ENCODE measurements at places on chromosomes 5 and 9. TPM values are rescaled to one million over a fixed set of nuclear protein-coding genes. Genes with fewer than 3 reads are reported as not detected.

DNA sequence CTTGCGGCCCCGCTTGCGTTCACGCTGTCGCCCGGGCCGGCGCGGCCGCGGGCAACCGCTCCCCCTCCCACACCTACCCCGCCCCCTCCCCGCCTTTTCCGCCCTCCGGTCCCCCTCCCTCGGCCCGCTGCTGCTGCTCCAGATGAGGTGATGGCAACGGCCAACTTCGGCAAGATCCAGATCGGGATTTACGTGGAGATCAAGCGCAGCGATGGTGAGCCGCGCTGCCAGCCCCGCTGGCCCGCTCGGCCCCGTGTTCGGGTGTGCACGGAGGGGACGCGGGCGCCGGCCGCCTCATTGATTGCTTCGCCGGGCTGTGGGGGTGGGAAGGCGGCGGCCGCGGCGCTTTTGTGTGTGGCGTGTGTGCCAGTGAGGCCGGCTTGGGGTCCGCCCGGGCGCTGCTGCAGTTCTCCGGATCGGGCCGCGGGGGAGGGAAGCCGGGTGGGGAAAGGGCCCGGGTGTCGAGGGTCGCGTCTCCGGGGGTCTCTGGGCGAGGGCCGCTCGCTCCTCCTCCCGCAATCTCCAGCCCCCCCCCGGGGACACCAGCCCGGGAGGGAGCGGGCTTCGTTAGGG, 403 bp downstream of the KIF2A start:
- ATAC-seq, result peak; percentile 59

DNA sequence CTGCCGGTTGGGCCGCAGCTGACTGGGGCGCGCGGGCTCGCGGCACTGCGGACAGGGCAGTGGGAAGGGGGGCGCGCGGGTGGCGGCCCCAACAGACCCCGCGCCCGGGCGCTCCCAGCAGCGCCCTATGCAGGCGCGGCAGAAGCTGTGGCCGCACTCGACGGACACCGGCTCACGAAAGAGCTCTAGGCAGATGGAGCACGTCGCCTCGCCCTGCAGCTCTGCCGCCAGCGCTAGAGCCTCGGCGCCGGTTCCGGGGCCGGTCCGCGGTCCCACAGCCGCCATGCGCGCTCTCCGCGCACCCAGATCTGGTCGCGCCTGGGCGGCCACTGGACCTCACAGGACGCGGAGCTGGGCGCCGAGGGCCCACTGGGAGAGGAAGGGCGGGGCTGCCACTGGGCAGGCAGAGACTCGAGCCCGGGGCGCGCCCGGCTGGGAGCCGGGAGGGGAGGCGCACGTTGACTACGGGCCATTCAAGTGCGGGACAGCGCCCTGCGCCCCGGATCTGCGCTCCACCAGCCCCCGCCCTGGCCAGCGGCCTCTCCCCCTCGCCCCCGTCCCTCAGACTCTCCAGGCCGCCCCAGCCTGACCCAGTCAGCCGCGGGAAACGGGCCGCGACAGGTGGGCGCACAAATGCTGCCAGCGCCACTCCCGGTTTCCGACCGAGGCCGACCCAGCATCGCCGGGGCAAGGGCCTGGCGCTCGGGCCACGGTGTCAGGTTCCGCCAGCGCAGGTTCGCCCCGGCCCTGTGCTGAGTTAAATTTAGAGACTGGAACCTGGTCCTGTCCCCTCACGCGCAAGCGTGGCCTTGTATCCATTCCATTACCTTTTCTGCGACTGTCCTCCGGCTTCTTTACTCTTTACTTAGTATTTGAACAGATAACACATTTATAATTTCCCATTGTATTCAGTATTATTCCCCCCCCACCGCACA, at the start of gene TRIM7:
Gene TRIM7 (minus strand): TSS at position 371 of the 935 bp plus-strand sequence. CDS start 86 bp downstream, at position 285.
- ATAC-seq, result peak; percentile 11

DNA sequence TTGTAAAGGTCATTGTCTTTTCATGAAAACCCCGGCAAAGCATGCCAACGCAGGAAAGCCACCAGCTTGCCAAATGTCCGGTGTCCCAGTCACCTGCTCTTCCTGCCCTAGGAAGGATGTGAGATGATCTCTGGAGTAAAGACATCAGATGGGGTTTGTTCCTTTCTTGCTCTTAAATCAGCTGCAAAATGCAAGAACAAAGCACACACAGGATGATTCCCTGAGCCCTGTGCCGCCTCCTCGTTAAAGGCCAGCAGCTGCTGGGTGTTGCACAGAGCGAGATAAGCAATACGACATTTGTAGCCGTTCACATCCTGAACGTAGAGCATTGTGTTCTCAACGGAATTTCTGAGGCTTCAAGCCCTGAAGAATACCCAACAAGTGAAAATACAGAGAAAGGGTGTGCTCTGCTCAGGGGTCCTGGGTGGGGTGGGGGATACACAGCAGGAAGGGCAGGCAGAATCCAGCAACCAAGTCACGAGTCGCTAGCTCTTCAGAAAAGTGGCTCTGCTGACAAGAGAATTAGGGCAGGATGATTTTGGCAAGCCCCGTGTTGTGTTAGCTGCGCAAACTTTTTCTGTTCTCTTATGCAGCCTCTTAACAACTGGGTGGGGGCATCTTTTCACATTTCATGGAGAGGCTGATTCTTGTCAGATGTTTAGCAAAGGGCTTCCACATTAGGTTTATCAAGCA, 229.2 kb upstream of the MAP3K1 start:
- peak; percentile 71 for ATAC-seq

DNA sequence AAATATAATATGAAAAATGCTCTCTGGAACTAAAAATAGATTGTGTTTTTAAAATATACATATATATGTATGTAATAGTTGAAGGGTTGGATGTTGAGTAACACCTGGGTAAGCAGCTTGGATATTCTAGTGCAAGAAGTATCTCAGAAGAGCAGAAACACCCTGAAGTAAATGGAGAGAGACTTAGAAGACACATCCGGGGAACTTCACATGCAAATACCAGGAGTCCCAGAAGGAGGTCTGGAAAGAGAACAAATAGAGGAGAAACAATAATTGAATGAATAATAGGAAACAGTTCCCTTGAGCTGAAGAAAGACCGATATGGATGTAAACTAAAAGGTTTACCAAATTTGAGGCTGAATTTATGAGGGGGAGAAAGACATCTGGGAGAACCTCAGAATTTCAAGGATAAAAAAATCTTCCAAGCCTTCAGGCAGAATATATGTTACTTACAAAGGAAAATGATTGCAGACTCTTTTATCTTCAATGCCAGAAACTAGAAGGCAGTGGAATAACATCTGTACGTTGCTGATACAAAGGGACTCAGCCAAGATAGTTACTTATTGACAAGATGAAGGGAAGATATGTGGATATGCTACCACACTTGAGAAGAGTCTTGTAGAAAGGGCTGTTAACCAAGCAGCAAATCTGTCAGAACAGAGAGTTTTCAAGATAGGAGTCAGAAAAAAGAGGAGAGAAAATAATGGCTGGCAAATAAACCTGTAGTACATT, 42.7 kb downstream of the HSDL2 start:
- ATAC-seq, result no peak

GRCh38 chr5:135160036-135160675, 126.1 kb upstream of the PITX1 start:
- no peak for ATAC-seq

- ATAC-seq, result no peak
Measured at GRCh38 chr5:133735346-133735745, 123.0 kb upstream of the FSTL4 start.

DNA sequence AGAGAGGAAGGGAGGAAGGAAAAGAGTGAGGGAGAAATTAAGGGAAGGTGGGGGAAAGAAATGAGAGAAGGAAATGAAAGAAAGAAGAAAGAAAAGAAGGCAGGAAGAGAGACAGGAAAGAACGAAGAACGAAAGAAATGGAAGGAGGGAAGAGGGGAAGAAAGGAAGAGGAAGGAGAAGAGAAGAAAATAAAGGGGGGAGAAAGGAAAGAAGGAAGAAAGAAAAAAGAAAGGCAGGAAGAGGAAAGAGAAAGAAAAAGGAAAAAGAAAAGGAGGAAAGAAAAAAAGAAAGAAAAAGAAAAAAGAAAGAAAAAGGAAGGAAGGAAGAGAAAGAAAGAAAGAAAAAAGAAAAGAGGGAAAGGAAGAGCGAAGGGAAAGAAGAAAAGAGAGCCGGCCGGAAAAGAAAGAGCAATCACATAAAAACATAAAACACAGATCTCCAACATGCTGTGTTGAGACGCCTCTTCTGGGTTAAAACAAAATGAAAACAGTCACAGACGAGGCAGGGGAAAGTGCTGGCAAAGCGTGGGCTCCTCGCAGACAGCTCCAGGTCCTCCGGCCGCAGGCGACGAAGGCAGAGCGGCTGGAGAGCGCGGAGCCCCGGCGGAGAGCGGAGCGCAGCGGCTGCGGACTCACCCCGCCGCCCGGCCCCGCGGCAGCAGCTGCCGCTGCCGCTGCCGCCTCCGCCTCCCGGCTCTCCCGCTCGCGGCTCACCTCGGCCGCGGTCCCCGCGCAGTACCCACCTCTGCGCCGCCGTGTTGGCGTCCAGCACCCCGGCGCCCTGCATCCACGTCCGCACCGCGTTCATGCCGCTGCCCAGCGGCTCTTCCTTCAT, 896 bp downstream of the EBF1 start:
- ATAC-seq, result peak; percentile 18

- ATAC-seq, result no peak
Measured at GRCh38 chr5:104998169-104998568, 1435.6 kb upstream of the NUDT12 start.

GRCh38 chr5:143495110-143495509, 91.6 kb upstream of the NR3C1 start:
- no peak for ATAC-seq

DNA sequence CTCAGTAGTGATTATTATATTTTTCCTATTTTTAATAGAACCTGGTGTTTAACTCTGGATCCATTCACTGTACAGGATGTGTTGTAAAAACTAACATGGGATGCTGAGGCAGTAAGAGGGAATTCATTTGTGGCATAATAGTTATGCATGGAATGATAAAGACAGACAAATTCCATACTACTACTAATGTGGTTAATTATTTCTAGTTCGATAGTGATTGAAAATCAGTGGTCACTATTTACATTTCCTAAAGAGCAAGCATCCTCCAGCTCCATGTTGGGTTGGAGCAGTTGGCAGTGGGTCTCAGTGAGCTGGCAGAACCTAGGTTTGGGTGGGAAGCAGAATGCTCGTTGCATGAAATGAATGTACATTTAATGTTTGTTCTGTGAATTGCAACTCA, 122.6 kb downstream of the SAXO1 start:
- no peak for ATAC-seq

DNA sequence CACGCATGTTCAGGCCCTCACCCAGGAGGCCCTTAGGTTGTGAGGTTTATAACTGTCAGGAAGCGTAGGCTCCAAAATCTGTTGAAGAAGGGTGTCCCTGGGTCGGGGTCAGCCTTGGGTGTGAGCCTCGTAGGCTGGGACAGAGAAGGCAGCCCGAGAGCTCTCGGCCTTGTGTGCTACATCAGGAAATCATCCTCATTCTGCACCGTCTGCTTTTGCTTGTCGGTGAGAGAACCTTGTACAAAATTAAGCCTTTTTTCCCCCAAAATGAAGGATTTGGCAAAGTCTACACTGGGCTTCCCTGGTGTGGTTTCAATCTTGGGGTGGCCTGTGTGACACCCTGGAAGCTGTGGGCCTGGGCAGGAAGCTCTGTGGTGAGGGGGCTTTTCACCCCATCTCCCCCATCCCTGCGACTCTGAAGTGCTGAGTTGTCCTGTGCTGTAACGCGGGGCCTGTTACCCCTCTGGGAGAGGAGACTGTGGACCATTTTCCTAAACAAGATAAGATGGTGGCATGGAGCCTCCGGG, 55.3 kb downstream of the AHRR start:
- no peak for ATAC-seq

GRCh38 chr5:56112526-56113121, 117.9 kb upstream of the IL6ST start:
- peak; percentile 52 for ATAC-seq

DNA sequence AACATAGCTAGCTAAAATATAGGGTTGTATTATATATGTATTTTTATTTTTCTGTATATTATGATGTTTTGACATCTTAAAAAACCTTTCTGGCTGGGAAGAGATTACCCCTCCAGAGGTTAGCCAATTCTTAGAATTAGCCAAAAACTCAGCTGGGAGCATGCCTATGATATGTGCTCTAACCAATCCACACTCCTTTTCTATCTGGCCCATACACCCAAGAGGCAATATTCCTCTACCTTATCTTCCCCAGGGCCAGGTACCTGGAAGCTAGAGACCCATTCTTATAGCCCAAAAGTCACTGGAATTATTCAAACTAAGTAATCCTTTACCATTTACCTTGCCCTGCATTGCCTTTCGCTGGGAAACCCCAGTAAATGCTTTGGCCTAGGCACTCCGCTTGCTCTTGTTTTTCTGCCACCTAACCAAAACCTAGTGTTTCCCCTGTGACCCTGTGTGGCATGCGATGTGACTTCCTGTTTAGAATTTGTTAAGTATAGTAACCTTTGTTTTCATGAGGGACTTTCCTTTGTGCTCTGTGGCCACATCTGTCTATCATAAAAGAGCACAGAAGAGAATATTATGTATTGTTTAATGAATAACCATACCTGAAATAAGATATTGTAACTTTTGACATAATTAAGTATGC, 37.4 kb downstream of the CSNK1G3 start:
- ATAC-seq, result no peak

GRCh38 chr5:109485030-109485429, 75.3 kb upstream of the PJA2 start:
- ATAC-seq, result no peak

DNA sequence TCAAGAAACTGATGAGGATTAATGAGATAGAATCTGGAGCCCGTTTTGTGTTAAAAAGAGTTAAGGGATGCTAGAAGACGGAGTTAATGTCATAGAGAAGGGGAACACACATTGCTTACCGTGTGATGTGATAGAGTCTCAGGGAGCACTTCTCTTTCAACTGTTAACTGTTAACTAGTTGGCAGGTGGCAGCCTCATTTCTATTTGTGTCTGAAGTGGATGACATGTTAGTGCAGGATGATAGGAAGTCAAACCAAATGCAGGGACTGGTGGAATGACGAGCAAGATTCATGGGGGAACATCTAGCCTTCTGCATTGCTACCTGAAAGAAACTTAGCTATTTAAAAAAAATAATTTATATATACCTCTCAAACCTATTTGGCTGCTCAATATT, 222.7 kb downstream of the MAST4 start:
- no peak for ATAC-seq

- no peak for ATAC-seq
Measured at GRCh38 chr5:127839496-127840197, 136.5 kb downstream of the CCDC192 start.

- ATAC-seq, result no peak
Measured at GRCh38 chr9:118324706-118325105, 620.5 kb downstream of the TLR4 start.

- no peak for ATAC-seq
Measured at GRCh38 chr5:179796877-179797608, 3.3 kb downstream of the LTC4S start.

GRCh38 chr5:111486926-111487325, 25.4 kb downstream of the STARD4 start:
- no peak for ATAC-seq

GRCh38 chr5:148145916-148146315, 22.4 kb upstream of the SPINK14 start:
- no peak for ATAC-seq

The TICAM2 gene
- 1.5 TPM for total RNA-seq

The COL27A1 gene
- 40.3 TPM for total RNA-seq

The SPATA6L gene
- total RNA-seq, result 1.0 TPM

The ANKRD31 gene
- 0.36 TPM for total RNA-seq

The PCDHB12 gene
- total RNA-seq, result 8.9 TPM

The FBXW11 gene
- 46.7 TPM for total RNA-seq

The CTSV gene
- total RNA-seq, result 2.5 TPM

The LCN12 gene
- 1.3 TPM for total RNA-seq
